ENCODE measurements at places on chromosomes 12 and 14.

GRCh38 chr12:75813072-75813471, 218.5 kb downstream of the PHLDA1 start:
- DNase-seq, result no peak

GRCh38 chr12:106144847-106145246, 6.1 kb upstream of the NUAK1 start:
- DNase-seq, result no peak

DNA sequence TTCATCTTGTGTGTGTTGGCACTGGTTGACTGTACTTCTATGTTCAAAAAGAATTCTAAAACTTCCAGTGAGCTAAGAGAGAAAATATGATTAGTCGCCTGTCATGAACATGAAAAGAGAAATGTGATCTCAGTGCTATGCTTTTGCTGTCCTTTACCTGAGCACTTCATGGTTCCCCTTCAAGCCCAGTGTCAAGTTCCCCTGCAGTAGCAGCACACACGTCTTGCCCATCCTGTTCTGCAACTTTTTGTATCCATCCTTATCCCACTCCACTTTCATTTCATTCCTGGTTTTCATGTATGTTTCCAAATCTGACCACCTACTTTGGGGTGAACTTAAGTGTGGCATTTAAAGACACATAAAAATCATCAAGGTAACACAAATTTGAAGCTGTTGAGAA, 848.0 kb upstream of the USP15 start:
- DNase-seq, result no peak

GRCh38 chr14:104047761-104048160, 37.7 kb upstream of the ASPG start:
- no peak for DNase-seq

GRCh38 chr14:76955575-76956315, 72.8 kb downstream of the IRF2BPL start:
- DNase-seq, result no peak

- no peak for DNase-seq
These were observed 118.3 kb downstream of the MED13L start for GRCh38 chr12:116159175-116159574.

DNA sequence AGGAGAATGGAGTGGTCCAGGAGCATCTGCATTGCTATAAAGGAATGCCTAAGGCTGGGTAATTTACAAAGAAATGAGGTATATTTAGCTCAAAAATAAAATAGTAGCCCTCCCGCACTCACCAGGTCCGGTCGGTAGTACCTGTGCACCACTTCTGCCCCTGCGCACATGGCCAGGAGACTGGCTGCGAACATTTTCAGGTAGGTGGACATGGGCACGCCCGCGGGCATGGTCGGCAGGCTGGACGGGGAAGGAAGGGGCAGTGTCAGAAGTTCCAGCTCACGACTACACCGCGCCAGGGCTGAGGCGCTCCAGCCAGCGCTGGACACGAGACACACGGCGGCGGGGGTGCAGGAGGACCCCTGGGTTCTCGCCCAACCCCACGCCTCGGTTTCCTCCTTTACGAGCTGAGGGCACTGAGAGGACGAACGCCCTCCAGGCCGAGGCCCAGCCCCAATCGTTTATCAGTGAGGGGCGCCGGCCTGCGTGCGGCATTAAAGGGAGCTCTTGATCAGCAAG, 9.1 kb upstream of the TDG start:
- DNase-seq, result no peak

Data from HCT116 (cell line).